ENCODE measurements at places on chromosomes 5 and 9.
A peak's percentile ranks its signal among the peaks of the same experiment; 100 is the strongest.

DNA sequence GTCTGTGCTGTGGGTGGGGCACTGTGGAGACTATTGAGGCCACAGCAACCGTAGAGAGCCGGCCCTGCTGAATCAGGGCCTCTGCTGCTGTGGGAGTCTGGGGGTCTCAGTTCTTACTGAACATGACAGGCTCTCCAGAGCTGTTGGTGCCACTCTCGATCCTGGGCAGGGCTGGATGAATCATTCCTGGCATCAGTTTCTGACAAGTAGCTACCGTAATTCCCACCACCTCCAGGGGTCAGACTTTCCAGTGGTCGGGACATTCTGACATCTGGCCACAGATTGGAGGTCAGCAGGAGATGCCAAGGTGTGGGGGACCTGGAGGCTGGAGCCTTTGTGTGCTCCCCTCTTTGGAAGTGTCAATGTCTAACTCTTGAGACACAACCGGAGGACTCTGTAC is 188.4 kb downstream of the IRX2 start:
- no peak for DNase-seq

DNA sequence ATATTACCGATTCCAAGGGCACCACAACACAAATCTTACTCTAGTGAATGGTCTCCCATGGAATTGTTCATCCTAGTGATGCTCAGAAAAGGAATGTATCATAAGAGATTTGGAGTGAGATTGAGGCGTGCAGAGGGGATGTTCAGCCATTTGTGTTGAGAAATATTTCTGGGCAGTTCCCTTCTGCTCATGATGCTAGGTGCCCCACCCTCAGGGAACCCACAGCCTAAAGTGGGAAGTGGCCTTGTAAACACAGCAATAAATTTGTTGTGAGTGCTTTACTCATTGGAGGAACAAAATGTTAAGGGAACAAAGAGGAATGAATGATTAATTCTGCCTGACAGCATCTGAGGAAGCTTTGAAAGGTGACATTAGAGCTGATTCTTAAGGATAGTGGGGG is 129.9 kb downstream of the TLE4 start:
- peak; percentile 45 for DNase-seq

GRCh38 chr9:3957306-3957705 is 342.6 kb downstream of the GLIS3 start:
- no peak for DNase-seq

- DNase-seq = no peak
Measured at GRCh38 chr5:180495991-180496741, 2.0 kb downstream of the CNOT6 start.

DNA sequence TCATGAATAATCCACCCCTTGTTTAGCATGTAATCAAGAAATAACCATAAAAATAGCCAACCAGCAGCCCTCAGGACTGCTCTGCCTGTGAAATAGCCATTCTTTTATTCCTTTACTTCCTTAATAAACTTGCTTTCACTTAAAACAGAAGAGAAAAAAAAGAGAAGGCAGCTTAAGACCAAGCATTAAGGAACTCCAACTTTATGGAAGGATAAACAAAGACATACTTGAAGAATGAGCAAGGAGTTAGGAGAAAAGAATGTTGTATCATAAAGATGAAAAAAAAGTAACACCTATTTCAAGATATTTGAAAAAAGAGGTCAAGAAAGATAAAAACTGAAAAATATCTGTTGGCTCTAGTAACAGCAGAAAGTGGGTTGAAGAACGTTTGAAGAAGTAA is 107.6 kb downstream of the RNF180 start:
- no peak for DNase-seq

DNA sequence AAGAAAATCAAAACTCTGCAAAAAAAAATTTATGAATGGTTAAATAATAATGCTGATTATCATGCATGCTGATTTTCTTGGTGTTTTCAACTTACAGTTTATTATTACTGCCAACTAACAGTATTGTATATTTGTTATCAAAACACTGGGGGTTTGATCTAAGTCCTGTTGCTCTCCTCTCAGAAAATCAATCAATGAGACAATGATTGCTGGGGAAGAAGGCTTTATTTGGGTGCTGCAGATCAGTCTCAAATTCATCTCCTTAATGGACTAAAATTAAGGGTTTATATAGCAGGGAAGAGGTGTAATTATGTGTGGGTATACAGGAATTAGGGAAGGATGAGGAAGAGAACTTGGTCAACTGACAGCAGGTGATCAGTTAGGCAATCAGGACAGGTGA is 565.5 kb upstream of the CDH6 start:
- no peak for DNase-seq

- DNase-seq = peak; percentile 37
Measured at GRCh38 chr9:38084556-38084880, 15.5 kb upstream of the SHB start.

DNA sequence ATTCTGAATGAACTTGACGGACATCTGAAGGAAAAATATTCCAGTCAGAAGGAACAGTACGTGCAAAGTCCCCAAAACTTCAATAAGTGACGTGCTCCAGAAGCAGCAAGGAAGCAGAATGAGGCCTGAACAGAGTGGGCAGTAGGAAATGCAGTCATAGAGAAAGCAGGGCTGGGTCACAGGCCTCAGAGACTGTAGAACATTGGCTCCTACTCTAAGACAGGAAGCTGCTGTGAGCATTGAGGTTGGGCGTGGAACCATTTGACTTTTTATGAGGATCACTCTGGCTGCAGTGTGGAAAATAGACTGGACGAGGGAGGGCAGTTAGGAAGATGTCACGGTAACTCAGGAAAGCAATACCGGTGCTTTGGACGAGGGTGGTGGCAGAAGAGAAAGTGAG is 64.0 kb downstream of the DOCK8 start:
- DNase-seq = no peak

- DNase-seq = no peak
Measured at GRCh38 chr5:131280417-131280816, 16.6 kb downstream of the CDC42SE2 start.

GRCh38 chr9:27529316-27530278 is at the start of gene MOB3B:
TSS of gene MOB3B (minus strand) at chr9:27529814. CDS start at chr9:27455550, 74,264 bp downstream.
- DNase-seq = peak; percentile 90

GRCh38 chr9:86902586-86902985 is 44.7 kb downstream of the GAS1 start:
- no peak for DNase-seq

GRCh38 chr5:120818128-120818527 is 354.0 kb downstream of the PRR16 start:
- no peak for DNase-seq

- no peak for DNase-seq
Measured at GRCh38 chr9:117178596-117179375, 236.1 kb downstream of the ASTN2 start.

DNA sequence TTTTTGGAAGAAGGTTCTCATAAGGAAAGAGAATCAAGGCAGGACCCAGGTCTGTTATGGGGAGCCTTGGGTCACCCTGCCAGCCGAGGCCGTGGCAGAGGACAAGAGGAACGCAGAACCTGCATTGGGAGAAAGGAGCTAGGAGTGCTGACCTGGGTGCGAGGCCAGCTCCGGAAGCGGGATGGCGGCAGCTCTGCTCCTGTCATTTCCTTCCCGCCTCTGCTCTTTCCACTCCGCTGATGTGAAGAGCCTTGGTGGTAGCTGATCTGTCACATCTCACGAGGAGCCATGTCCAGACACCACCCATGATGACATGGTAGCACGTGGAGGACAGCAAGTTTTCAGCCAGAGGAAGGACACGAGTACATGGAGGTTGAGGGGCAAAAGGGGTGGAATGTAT is 109.5 kb upstream of the COL5A1 start:
- DNase-seq = no peak

- DNase-seq = no peak
Measured at GRCh38 chr9:81724242-81724889, 35.0 kb upstream of the TLE1 start.

DNA sequence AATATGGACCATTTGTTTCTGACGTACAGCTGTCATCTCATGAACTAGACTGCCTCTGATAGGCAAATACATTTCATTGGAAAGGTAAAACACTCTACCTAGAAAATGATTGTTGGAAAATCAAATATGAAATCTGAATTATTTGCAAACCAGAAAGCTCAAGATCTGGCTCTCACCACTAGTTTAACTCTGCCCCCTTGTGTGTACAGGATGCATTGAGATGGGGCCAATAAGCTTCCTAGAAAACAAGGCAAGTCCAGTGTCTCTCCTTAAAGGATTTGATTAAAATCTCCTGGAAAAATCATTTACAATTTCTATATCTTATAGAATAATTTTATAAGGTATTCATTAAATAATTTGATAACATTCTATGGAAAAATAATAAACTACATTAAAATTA is 311.9 kb upstream of the ANKH start:
- DNase-seq = no peak

DNA sequence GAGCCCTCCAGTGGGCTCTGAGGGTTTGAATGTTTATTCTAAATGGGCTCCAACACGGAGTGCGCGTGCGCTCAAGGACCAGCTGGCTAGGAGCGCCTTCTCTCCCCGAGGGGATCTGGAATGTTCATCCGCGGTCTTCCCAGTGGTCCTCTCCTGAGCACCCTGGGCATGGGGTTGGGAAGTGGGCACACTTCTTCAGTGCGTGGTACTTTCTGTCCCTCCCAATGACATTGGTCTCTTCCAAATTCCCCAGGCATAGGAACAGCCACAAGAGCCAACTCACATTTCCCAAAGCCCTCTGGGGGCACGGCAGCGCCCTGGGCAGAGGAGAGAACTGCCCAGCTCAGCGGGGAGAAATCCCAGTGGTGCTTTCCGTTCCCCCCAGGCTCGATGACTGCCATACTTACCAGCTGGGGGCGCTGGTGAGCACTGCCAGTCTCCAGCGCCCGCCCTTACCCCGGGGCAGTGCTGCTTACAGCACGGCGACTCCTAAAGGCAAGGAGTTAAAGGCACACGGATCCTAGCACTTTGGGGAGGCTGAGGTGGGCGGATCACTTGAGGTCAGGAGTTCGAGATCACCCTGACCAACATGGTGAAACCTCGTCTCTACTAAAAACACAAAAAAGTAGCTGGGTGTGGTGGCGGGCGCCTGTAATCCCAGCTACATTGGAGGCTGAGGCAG is 29.9 kb upstream of the OBP2B start:
- no peak for DNase-seq

- DNase-seq = no peak
Measured at GRCh38 chr5:32170303-32171151, 3.6 kb downstream of the GOLPH3 start.

DNA sequence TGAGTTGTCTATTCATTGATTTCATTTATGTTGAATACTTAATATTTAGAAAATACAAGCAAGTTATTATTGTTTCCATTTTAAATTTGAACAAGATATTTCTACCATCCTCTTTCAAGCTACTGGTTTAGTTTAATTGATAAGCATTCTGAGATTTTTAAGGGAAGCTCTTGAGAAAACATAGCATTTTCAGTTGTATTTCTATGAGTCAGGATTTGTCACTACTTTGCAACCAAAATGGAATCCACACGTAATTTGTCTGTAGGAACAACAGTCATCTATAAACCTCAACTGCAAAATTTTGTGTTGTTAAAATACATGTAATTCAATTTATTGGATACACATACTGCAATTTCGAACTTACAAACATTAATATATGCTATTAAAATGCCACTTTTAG is 74.0 kb downstream of the PRR16 start:
- DNase-seq = no peak

- no peak for DNase-seq
Measured at GRCh38 chr9:108673386-108673785, 182.4 kb downstream of the ACTL7B start.

DNA sequence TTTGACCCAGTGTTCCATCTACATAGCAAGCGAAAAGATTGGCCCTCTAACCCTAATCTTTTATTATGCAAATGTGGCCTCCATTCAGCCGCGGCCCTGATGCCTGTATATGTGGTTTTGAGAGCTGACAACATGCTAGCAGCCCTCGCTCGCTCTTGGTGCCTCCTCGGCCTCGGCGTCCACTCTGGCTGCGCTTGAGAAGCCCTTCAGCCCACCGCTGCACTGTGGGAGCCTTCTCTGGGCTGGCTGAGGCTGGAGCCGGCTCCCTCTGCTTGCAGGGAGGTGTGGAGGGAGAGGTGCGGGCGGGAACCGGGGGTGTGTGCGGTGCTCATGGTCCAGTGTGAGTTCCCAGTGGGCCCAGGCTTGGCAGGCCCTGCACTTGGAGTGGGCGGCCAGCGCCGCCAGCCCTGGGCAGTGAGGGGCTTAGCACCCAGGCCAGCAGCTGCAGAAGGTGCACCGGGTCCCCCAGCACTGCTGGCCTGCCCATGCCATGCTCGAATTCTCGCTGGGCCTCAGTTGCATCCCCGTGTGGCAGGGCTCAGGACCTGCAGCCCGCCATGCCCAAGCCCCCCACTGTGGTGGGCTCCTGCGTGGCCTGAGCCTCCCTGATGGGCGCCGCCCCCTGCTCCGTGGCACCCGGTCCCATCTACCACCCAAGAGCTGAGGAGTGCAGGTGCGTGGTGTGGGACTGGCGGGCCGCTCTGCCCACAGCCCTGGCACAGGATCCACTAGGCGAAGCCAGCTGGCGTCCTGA is 757.5 kb upstream of the CTNND2 start:
- DNase-seq = no peak

DNA sequence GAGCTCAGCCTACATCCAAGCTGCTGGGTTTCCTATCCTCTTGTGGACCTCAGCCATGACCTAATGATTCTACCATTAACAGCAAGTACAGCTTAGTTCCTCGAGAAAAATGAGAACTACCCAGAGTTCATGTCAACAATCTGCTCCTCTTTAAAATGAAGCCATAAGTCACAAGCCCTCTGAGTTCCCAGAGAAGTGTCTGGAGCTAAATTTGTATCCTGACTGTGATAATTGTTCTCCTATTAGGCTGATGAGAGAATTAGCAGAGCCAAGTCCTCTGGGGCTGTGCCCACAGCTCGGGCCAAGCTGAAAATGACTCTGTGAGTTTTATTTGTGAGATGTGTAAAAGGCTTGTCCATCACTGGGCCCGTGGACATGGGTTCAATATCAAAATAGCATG is 145.1 kb upstream of the SMIM23 start:
- no peak for DNase-seq

Measured in tibial artery (tissue), 4 donors.